Stimulated activated CD8-positive, alpha-beta memory T cell treated with anti-CD3 and anti-CD28 coated beads, Interleukin-2, amount 100 ng/mL, for 1 hour (primary cell): ENCODE measurements at places on chromosomes 1 and 21.

GRCh38 chr1:225748529-225748928, 29.1 kb upstream of the SRP9 start:
- DNase-seq = no peak

GRCh38 chr1:53186533-53186932, 10.1 kb upstream of the CPT2 start:
- no peak for DNase-seq

DNA sequence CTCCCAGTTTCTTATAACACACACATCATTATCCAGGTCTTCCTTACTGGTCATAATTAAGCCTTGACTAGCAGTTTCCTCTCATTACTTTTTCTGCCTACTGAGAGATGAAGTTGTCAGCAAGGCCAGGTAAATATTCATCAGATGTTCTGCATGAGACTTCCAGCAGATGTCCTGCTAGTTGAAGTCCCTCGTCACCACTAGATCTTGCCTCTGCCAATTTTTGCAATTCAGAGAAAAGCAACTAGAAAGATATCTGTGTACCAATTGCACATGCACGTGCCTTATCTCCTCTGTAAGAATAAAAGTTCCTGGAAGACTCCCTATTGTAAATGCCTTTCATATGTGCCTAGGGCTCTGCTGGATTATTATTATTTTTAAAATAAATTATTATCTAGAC, 18.3 kb downstream of the ACKR1 start:
- DNase-seq = no peak

DNA sequence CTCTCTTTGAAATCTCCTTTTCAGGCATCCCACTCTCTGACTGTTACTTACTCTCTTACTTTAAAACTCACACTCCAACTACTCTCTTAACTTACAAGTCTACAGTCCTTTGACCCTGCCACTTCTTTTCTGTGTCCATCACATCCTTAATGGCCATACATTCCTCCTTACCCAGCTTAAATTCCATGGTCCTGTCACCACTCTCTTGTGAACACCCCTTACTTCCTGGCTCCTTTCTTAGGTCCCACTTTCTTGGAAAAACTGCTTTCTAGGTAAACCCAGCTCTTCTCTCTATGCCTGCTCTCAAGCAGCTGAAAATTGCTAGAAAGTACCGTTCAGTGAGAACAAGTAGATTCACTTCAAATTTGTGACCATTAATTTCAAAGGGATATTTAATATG, 109.1 kb downstream of the OLFML2B start:
- no peak for DNase-seq

GRCh38 chr1:18716112-18716784, 85.6 kb downstream of the PAX7 start:
- DNase-seq = no peak

DNA sequence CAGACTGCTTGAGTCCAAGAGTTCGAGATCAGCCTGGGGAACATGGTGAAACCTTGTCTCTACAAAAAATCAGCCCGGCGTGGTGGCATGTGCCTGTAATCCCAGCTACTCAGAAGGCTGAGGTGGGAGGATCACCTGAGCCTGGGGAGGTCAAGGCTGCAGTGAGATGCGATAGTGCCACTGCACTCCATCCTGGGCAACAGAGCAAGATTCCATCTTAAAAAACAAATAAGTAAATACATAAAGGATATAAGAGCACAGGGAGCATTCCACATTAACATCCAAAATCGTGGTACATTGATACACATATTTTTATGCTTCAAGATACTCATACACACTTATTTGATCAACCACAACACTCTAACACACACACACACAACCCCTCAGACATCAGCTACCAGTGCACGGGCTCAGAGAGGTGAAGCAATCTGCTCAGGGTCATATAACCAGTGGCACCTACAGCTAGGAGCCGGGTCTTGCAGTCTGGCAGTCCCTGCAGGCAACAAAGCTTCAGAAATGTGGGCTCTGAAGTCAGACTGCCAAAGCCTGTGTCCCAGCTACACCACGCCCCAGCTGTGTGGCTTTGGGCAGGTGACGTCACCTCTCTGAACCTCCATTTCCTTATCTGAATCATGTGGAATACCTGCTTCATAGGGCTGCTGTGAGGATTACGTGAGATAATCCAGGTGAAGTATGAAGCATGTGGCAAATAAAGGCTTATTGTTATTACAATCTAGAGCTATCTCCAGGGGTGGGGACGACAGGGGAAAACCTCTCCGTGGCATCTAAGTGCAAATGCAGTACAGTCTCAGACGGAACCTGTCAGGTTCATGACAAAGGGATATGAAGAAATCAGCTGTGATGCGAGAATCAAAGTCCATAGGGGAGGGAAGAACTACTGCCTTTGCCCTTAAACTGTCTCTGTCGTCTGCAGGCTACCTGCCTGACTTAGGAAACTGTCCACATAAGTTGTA, 4.8 kb upstream of the CRYBG2 start:
- DNase-seq = peak; percentile 56

DNA sequence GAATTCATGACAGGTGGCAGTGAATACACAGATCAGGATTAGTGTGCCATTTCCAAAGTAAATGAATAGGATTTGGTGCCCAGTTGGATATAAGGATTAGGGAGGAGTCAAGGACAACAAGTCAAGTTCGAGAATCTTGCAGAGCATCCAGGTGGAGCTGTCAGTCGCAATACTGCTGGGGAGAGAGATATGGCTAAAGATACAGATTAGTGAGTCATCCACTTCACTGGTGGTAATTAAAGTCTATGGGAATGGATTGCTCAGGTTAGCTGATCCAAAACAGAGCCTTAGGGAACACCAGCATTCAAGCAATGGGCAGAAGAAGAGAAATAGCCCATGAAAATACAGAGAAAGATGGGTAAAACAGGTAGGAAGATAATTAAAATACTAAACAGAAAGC, 26.8 kb downstream of the BCAS2 start:
- DNase-seq = no peak

DNA sequence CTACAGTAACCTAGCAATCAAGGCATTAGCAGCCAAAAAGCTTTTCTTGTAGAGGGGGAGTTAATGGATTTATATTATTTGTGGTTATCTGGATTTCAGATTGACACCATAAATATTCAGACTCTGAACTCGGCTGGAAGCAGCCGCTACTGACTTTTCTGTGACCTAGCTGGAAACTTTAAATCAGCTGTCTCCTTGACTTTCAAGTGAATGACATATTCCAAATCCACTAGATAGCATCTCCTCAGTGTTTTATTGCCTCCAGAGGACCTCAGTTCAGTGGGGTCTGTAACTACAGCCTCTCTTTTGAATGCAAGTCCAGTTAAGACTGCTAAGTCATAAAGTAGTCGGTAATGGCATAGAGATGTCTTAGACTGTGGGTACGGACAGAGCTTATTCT, 448.5 kb downstream of the NUF2 start:
- DNase-seq = no peak

DNA sequence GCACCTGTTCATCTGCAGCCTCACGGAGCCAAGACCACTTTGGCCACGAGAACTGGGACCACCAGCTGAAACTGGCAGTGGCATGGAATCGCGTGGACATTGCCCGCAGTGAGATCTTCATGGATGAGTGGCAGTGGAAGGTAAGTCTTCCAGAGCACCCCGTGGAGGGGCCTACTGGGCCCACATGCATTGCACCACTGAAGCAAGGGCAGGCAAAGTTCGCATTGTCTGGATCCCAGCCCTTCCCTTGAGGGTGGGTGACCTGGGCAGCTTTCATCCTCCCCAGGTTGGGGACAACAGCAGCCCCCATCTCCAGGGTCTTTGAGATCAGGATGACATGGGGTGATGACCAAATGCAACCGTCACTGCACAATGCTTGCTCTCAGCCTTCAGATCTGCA, 37.5 kb downstream of the TRPM2 start:
- no peak for DNase-seq

DNA sequence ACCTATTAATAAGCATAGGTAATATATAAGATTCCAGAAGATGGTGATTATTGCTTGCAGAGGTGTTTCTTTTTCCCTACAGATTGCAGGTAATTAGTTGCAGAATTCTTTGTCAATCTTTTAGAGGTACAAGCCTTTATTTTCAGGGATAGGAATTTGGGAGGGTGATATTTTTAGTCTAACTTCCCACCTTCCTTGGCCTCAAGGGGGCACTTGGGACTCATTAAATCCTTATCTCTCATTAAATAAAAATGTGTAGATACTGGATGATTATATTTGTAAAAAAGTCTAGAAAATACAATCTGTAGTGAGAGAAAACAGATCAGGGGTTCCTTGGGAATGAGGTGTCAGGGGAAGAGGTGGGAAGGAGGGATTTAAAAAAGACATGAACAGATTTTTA, 179.2 kb downstream of the PATJ start:
- no peak for DNase-seq

- no peak for DNase-seq
These were observed 41.0 kb upstream of the SEC16B start for GRCh38 chr1:178010674-178011464.

GRCh38 chr1:227920896-227921295, 26.8 kb downstream of the WNT9A start:
- no peak for DNase-seq

- no peak for DNase-seq
These were observed 16.4 kb downstream of the KCNA10 start for GRCh38 chr1:110502402-110503151.

GRCh38 chr1:184734980-184735379, 19.7 kb downstream of the EDEM3 start:
- no peak for DNase-seq

GRCh38 chr1:218377143-218377660, 32.1 kb downstream of the TGFB2 start:
- peak; percentile 12 for DNase-seq

DNA sequence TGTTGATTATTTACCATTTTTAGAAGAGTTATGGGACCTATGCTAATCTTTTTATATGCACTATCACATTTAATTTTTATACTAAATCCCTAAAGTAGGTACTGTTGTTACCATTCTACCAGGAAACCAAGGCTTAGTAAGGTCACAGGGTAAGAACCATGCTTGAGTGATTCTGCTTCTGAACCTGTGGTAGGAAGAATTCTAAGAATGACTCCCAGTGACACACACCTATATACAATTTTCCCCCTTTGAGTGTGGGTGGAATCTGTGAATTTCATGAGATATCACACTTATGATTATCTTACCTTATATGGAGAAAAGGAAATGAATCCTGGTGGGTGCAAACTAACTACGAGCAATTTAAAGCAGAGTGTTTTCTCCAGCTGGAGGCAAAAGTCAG, 391.0 kb downstream of the USH2A start:
- DNase-seq = no peak

- DNase-seq = no peak
These were observed 695.1 kb downstream of the MATN1 start for GRCh38 chr1:30028283-30028682.

DNA sequence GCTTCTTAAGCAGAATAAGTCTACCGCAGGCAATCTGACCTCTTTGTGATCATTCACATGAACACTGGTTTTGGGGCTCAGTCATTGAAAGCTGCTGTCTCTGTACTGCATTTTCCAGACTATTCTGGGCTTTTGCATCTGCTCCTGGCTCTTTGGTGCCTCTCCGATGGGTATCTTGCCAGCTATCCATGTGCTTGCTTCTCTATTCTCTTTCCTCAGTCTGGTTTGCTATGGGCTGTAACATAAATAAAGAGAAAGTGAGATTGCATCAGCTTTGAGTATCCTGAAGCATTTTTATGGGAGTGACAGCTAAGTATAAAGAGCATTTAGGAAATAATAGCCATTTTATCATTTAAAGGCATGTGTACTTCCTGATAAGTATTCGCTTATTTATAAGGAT, 70.7 kb downstream of the C1orf21 start:
- no peak for DNase-seq

- DNase-seq = no peak
These were observed 33.5 kb upstream of the RGS4 start for GRCh38 chr1:163035446-163036249.

DNA sequence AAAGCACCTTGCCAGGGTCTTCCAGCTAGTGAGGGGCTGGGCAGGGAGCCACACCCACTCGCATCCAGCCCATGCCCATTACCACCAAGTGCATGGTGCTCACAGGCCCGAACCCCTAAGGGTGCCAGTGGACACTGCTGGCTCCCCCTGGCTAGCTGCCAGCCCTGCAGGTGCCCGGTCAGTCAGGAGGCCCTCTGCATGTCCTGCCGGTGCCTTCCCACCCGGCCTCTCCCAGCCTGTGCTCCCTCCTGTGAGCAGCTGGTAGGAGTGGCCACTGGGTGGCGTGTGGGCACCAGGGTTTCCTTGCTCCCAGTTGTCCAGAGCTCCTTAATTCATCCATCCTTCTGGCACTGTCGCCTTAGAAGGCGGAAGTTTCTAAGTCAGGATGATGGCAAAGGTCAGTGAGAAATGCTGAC, 33.4 kb downstream of the QSOX1 start:
- DNase-seq = no peak

GRCh38 chr1:219367496-219367895, 193.8 kb downstream of the LYPLAL1 start:
- DNase-seq = no peak

- no peak for DNase-seq
These were observed 1.2 kb downstream of the EVA1B start for GRCh38 chr1:36322041-36322785.

GRCh38 chr1:54607821-54608565, 15.3 kb downstream of the FAM151A start:
- DNase-seq = no peak

- no peak for DNase-seq
These were observed 37.7 kb downstream of the MARK1 start for GRCh38 chr1:220565670-220566069.
